Stimulated activated CD8-positive, alpha-beta memory T cell treated with anti-CD3 and anti-CD28 coated beads, Interleukin-4, amount 100 ng/mL, for 4 hours (primary cell): ENCODE measurements at places on chromosomes 12 and 14.

GRCh38 chr14:50864237-50864636 is 7.6 kb upstream of the ABHD12B start:
- DNase-seq = no peak

DNA sequence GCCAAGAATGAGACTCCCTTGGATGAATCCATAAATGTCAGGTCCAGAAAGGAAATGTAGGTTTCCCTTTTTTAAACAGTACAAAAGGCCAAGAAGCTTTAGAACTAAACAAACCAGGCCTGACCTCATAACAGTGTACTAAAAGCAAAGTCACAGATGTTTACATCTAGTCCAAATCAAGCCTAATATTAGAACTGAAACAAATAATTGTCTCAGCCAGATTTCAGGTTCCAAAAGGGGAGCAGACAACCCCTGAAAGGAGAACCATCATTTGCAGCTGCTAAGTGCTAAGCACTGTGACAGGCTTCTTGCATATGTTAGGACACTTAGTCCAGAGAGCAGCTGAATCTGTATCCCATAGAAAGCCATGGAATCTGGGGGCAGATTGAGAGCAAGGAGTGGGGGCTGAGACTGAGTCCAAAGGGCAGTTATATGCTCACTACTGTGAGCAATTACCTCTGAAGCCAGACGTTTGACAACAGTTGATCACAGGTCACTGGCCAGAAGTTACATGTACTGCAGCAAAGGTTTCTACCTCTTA is 90.1 kb downstream of the STXBP6 start:
- DNase-seq = no peak

DNA sequence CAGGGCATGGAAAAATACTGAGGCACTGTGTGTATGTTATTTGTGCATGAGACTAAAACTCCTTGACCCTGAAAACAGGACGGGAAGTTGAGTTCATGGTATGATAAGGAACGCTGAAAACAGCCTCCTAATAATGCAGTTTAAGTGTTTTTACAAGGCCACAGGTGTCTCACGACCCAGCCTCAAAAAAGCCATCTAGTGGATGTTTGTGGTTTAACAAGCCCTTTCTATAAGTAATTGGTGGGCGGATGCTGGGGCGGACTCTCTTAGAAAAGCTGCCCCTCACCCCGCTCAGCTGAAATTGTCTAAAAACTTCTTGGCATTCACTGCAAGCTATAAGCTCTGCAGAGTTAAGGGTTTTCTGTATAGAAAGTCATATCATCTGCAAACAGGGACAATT is 184.5 kb downstream of the NUBPL start:
- no peak for DNase-seq

- DNase-seq = no peak
Observed at GRCh38 chr14:74514471-74514941, 20.9 kb downstream of the ISCA2 start.

DNA sequence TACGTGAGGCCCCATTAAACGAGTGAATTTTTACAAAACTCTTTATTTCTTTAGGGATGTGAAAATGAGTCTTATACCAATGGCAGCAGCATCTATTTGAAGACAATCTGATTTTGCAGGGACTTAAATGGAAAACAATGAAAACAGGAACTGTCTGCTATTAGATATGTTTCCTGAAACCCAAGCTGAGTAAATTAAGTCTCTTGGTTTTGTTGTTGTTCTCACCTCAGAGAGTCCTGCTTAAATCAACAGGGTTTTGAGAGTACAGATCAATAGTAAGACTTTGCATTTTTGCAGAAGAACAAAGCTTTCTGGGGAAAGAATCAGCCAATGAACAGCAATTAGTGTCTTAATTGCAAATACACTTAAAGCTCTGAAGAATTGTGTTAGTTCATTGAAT is 39.1 kb upstream of the LGR5 start:
- no peak for DNase-seq

DNA sequence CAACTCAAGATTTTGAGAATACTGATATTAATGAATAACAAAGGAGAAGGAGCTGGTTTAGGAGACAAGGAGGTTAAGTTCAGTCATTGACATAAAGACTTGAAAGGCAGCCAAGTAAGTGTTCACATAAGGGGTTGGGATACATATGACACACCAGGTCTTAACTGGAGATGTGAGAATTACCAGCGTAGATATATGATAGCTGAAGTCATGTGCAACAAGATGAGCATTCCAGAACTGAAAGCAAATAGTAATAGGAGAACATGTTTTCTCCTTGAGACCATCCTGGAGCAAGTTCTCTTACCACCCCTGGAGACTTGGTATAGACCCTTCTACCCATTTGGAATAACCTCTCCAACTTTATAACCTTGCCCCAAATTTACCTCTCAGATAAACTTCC is 43.3 kb upstream of the NPFF start:
- no peak for DNase-seq

DNA sequence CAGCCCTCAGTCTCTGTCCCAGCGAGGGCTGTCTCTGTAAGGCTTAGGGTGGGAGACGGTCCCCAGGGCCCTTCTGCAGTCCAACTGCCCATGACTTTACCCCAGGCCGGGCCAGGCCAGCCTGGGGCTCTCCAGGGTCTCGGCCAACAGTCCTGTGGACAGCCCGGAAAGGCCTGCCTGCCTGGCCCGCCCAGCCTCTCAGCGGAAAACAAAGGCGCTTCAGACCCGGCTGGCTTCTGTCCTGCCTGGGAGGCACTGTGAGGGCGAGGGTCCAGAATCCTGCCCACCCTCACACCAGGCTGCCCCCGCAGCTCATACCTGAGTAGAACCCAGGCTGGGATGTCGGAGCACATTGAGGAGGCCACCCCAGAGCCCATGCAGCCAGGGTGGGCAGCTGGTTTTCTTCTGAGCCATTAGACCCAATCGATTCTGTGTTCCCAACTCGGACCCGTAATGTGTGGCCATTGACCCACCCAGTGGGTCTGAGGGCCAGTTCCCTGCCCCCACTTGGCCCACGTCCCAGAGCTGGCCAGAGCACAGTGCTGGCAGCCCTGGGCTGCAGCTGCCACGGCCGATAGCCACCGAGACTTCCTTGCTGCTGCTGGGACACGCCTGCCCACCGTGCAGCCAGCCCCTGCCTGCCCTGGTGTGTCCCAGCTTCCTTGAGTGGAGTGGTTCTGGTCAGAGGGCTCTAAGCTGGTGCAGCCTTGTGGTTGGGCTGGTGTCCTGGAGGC is 1.6 kb downstream of the CRIP2 start:
- no peak for DNase-seq

GRCh38 chr14:76918256-76918781 is 92.1 kb downstream of the LRRC74A start:
- no peak for DNase-seq

DNA sequence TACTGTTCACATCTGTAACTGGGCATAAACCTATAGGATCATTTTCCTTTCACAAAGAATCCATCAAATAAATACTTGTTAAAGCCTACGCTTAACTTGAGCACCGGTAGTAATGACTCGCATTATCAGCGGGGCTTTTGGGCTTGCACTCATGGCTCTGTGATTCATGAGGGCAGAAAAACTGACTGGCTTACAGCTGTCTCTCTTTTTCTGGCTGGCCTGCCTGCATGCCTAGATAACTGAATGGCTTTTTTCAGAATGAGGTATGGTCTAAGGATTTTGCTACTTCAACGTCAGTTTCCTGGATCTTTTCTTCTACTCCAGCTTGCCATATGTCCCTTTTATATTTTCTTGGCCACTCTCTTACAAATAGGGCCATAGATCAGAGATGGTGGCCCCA is 531.1 kb downstream of the NRXN3 start:
- DNase-seq = no peak

DNA sequence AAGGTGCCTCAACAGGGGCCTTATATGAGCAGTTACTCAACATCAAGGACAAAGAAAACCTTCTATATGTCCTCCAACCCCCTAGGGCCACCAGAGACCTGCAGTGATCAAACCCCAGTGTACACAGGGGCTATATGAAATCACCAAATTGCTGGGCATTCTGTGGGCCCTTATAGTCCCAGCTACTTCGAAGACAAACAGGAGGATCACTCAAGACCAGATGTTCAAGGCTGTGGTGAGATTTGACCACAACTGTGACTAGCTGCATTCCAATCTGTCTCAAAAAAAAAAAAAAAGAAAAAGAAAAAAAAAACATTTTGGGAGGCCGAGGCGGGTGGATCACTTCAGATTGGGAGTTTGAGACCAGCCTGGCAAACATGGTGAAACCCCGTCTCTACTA is 51.0 kb upstream of the PRB2 start:
- DNase-seq = no peak

GRCh38 chr14:93732524-93732923 is 55.8 kb downstream of the PRIMA1 start:
- DNase-seq = no peak
